NT2/D1 (cell line): ENCODE measurements at places on chromosomes 7 and 10.

GRCh38 chr7:25583621-25584020, 355.3 kb upstream of the NPVF start:
- no peak for DNase-seq

DNA sequence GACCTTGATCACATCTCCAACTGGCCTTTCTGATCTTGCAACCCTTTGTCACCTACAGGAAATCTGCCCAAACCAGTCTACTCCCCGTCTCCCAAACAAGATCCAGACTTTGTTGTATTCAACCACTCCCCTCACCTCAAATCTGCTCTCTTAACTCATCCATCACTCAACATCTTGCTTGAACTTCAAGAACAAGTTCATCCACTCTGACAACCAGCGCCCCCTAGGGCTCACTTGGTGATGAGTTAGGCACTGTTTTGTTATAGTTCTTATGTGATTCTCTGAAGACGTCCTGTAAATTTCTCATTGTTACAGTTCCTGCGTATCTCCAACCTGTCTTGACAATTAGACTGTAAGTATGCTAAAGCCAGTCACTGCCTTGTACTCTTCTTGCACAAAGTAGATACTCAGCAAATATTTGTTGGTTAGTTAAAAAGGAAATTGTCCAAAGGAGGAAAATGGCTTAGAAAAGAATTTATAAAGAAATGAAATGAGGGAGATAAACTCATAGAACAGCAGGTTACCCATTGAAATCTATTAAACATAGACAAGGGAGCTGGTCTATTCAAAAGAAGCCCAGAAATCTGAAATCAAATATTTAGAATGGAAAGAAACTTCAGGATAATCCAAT, 5.3 kb downstream of the FRMD4A start:
- peak; percentile 44 for DNase-seq

DNA sequence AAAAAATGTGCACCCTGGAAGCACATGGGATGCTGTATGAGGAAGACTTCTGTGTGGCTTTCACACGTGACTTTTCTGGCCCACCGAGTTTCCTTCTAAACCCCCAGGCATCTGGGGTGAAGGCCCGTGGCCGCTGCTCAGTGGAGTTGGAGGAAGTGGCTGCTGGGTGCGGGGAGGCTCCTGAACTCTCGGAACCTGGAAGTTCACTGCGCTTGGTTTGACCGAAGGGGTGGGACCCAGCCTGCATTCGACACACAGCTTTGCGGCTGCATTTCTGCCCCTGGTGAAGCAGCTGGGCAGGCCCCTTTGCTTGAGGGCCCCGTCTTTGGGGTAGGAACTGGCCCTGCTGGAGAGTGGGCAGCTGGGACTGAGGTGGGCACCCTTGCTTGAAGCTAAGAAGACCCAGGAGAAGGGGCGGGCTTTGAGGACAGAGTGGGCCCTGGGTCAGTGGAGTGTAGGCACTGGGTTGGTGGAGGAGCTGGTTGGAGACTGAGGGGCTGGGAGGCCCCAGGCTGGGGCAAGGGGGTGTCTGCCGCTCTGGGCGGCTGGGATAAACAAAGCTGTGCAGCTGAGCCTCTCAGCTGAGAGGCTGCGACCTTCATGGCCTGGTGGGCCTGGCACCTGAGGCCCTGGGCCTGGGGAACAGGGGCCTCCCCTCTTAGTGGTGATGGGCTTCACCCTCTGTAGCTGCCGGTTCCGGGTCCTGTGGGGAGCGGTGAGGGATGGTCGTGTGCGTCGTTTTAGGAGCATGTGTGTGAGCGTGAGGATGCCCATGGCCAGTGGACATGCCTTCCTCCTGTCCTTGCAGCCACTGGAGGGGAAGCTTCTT, 78.0 kb downstream of the INPP5A start:
- DNase-seq: no peak

DNA sequence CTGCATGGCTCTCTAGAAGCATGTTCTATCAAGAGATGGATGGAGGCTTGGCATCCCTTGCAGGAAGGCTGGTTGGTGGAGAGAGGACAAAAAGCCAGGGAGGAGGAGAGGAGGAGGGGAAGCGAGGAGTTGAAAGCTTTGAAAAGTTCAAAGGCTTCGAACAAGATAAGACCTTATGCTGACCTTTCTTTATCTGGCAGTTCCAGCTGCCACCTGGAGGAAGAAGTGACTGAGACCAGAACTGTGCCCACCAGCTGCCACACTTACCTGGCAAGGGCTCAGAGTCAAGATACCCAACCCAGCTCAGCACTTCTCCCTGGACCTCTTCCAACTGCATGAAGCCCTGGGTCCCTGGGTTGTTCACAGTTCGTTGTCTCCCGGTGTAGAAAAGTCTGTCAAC, 14.8 kb downstream of the CCL24 start:
- no peak for DNase-seq

DNA sequence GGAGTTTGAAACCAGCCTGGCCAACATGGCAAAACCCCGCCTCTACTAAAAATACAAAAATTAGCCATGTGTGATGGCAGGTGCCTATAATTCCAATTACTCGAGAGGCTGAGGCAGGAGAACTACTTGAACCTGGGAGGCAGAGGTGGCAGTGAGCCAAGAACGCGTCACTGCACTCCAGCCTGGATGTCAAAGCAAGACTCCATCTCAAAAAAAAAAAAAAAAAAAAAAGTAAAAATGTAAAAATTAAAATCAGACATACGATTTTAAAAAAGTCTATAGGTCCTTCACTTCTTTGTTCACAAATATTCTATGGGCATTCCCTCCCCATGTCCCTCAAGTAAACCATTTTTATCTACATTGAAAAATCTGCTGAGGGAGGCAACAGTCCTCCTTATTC, 34.9 kb upstream of the TLL2 start:
- no peak for DNase-seq

DNA sequence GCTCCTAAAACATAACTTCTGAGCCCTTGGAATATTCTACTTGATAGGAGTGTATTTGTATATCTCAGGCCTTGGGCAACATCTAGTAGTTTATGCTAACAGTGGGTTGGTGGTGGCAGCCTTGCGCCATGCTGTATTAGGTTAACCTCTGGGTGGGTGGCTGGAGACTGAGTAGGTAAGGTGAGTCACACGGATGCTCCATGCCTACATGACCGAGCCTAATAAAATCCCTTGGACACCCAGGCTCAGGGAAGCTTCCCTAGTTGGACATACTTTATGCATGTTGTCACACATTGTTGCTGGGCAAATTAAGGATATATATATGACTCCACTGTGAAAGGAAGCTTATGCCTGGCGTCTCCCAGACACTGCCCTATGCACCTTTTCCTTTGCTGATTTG, 6.0 kb upstream of the DAGLB start:
- DNase-seq: no peak

DNA sequence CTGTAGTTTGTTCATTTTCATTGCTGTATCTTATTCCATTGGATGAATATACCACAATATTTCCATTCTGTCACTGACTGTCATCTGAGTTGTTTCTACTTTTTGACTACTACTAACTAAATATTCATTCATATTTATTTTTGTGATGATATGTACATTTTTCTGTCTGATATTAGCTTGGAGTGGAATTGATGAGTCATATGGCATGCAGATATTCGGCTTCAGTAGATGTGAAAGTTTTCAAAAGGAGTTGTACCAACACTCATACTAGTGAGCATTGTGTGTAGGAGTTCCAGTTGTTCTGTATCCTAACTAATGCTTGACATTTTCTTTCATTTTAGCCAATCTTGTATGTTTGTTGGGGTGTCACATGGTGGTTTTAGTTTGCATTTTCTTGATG, 7.7 kb downstream of the RUNDC3B start:
- DNase-seq: no peak

DNA sequence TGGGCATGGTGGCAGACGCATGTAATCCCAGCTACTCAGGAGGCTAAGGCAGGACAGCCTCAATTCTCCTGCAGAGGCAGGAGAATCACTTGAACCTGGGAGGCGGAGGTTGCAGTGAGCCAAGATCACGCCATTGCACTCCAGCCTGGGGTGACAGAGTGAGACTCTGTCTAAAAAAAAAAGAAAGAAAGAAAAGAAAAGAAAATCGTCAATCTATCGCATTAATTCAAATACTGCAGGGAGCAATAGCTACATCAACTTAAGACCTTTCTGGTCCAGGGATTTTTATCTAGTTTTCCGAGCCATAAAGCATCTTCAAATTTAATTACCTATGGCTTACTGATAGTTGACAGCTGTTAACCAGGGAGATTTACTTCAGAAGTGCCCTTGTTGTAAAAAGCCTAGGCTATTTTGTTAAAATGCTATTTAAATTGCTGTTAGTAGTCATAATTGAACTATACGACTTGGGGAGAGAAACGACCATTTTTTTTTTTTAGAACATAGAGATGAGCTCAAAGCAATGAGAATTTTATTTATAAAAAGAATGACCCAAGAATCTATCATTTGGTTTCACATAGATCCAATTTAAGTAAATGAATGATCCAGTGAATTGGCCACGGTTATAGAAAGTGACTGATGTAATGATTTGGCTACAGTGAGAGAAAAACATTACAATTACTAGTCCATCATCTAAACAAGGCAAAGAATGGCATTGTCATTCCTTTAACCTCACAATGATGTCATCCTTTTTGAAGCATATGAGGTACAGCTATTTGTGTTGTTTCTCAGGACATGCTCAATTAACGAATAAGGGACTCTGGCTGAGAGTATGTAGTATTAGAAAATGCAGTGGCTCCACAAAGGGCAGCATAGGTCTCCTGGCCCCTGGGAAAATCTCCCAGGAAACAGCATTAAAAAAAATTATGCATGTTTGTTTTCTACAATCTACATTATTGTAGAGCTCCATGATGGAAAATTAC, 85.3 kb downstream of the SEMA3C start:
- no peak for DNase-seq

- no peak for DNase-seq
Measured at GRCh38 chr10:116311706-116312490, 12.3 kb upstream of the CCDC172 start.

- DNase-seq: no peak
Measured at GRCh38 chr10:131812736-131813604, 87.8 kb upstream of the PPP2R2D start.

DNA sequence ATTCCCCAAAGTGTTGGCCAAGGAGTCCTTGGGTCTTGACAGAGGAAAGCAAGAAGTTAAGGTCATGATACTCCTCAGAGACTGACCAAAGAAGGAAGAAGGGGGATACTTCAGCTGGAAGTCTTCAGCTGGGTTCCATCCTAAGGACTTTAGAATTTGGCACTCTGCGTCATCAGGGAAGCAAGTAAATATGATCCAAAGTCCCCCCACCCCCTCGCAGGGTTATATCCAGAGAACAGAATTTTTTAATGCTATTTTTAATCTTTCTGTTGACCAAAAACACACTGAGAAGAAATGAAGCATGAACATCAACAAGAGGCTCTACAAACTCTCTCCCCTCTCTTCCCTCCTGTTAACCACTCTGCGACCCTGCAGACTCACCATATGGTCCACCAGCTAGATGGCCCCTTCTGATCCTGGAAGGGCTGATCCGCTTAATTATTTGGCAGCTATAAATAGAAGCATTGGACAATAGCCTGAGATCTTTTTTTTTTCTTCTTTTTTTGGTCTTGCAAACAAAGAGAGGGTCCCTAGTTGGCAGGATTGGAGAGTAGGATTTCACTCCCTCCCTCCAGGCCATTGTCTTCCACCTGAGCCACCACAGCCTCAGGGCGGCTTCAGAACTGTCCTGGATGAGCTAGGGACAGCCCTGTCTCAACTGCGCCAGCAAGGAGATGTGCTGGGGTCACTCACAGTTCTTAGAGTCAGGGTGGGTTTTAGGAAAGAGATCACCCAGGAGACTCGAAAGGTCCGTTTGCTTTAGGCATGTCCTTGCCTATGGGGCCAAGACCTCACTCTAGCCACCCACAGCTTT, 196.0 kb downstream of the KCNMA1 start:
- DNase-seq: peak; percentile 25

GRCh38 chr7:37346761-37347160, 101.9 kb downstream of the ELMO1 start:
- DNase-seq: no peak

DNA sequence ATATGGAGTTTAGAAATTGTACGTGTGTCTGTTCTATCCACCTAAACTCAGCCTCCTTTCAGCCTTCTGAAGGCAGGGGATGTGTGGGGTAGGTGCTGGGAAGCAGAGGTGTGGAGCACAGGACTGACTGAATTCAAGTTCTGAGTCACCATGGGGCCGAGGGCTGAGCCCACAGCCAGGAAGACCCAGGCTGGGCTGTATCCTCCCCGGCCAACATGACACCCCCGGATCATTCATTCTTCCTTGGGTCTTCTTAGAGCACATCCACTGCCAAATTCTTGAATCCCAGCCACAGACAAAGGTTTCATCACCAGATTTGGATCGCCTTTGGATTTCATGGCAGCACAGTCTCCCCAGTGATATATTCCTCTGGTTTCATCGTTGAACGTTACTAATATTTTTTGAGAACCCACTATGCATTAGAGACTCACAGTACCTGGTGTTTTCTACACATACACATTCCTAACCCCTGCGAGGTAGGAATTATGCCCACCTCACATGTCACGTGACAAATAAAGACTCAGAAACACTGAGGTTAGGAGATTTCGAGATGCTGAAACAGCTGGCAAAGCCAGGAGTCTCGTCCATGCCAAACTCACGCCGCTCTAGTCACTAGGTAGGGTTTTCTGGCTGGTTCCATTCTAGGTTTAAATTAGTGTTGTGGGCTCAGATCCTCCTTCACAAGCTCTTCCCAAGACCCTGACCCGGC, 26.9 kb downstream of the CCDC3 start:
- DNase-seq: no peak

DNA sequence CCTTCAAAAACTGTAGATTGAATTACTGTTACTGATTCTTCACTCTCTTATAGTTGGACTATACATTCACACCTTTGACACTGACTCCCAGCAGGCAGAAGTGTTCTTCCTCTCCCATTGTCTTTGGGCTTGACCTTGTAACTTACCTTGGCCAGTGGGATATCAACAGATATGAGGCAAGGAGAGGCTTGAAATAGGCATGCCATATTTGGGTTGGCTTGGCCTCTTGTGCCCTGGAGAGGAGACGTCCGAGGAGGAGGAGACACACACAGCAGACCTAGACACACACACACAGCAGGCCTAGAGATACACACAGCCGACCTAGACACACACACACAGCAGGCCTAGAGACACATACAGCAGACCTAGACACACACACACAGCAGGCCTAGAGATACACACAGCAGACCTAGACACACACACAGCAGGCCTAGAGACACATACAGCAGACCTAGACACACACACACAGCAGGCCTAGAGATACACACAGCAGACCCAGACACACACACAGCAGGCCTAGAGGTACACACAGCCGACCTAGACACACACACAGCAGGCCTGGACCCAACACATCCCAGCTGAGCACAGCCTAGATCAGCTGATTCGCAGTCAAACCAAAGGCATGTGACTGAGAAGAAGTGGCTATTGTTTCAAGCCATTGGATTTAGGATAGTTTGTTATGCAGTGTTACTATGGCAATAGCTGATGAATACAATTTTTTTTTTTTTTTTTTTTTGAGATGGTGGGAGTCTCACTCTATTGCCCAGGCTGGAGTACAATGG, 12.5 kb upstream of the GNA12 start:
- no peak for DNase-seq

GRCh38 chr7:4875391-4875790, 8.1 kb downstream of the RADIL start:
- DNase-seq: no peak
